ENCODE measurements at places on chromosomes 4 and X.

DNA sequence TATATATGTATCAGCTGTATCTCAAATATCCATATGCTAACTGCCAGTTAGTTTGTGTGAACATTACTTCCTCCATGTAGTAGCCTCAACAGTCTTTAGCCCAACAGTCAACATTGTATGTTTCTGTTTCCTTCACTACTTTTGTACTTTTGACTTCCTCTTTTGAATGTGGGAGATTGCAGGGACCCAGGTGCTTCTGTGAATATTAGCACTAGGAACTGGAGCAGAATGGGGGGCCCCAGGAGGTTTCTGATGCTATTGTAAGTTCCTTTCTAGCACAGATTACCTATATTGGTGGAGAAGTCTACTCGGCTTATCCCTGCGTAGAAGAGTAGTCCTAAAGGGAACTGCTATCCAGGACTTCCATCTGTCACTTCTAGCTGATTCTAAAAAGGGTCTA lies 2.3 kb downstream of the PLAC8 start:
- DNase-seq = no peak

DNA sequence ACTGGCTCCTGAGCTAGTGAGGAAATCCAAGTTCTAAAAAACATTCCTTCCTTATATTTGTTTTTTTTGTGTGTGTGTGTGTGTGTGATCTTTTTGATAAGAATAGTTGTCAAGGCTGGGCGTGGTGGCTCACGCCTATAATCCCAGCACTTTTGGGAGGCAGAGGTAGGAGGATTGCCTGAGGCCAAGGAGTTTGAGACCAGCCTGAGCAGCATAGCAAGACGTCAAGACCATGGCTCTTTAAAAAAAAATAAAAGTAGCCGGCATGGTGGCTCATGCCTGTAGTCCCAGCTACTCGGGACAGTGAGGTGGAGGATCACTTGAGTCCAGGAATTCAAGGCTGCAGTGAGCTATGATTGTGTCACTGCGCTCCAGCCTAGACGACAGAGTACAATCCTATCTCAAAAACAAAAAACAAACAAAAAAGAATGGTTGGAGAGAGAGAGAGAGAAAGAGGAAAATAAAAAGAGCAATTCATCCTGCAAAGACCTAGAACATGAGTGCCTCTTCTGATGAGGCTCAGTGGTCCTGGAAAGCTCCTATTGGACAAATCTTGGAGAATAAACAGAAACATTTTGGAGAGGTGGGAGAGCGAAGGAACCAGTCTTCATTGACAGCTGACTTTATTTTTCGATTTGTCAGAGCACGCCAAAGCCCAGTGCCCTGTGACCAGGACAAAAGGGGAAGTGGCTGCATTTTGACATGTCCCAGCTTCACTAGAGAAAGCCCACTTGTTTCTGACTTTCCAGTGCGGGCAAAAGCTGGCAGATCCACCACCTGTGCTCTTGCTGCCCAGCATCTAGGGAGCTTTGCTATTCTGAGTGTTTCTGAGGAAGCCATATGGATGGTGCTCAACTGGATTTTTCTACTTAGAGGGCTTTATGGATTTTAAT lies 244.7 kb downstream of the PALLD start:
- DNase-seq = no peak

DNA sequence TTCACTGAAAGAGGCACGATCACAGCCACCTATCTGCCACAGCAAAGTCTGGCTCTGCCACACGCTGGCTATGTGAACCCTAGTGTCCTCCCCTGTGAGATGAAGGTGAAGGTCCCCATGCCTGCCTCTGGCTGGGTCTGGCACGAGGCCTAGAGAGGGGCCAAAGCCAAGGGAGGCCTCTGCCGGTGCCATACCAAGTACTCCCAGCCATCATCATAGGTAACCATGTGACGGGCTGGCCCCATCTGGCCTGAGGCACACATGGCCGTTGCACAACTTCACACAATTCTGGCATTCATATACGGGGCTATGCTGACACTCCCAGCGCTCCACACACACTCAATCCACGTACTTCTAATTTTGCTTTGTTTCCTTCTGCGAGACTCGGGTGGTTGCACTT lies 15.3 kb downstream of the NOP14 start:
- DNase-seq = no peak

GRCh38 chr4:152369902-152370295 lies 166.0 kb downstream of the FBXW7 start:
- no peak for DNase-seq

GRCh38 chr4:56870946-56871345 lies 36.8 kb upstream of the REST start:
- peak; percentile 87 for DNase-seq

DNA sequence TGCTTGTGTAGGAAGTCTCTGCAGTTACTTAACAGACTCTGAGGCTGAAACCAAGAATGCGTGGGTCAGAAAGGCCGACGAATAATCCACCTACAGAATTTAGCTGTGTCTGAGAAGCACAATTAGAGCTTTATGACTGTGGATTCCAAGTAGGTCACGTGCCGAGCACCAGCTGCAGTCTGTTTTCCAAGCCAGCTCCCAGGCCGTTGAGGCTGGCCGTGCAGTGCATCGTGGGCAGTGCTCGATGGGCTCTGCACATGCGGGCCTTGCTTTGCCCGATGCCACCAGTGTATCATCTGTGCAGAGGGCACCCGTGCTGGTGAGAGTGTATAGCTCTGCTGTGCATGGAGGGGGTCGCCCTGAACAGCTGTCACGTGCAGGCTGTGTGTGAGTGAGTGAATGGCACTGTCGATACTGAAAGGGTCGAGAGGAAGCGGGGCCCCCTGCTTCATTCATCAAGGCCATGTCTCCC lies 67.5 kb upstream of the CLDN34 start:
- DNase-seq = no peak

DNA sequence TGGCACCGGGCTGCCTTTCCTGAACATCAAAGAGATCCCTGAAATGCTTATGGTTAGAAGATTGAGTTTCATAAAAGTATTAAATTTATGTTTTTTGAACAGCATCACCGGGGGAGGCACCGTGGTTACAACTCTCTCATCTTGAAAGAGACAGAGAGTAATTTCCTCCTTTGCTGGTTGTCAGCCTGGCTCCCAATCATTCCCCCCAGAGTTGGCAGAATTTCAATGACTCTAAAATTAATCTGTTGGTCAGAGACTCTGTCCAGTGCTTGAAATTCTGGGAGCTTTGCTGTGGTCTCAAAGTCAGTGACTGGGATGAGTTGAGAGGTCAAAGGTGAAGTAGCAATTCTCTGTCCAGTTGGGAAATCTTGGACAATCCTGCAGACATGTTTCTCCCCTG lies 135.9 kb downstream of the RAB28 start:
- no peak for DNase-seq

DNA sequence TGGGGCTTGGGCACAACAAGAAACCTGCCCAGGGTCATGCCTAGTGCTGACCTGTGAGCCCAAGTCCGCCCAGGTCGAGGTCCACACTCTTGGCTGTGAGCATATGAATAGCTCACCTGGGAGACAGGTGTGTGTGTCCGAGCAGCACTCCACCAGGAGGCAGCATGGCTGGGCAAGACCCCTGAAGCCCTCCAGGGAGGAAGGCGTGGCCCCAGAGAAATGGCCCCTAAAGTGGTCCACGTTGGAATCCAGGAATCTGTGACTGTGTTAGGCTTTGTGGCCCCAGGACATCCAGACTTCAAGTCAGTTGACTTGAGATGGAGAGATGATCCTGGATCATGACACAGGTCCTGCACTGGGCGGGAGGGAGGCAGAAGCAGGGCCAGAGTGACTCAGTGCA lies 138.8 kb downstream of the CPZ start:
- DNase-seq = no peak

Measured in NCI-H1694 (cell line).